ENCODE measurements at places on chromosomes 1 and 21. TPM values are rescaled to one million over a fixed set of nuclear protein-coding genes. Genes with fewer than 3 reads are reported as not detected.

- DNase-seq = no peak
Observed at GRCh38 chr1:36529769-36530260, 47.1 kb upstream of the CSF3R start.

GRCh38 chr1:47572731-47573430 lies 135.0 kb downstream of the FOXD2 start:
- no peak for DNase-seq

GRCh38 chr1:100629391-100629790 lies 90.2 kb upstream of the VCAM1 start:
- no peak for DNase-seq

- peak; percentile 64 for DNase-seq
Observed at GRCh38 chr1:160522622-160523345, at the start of gene SLAMF6. TSS of gene SLAMF6 (minus strand) at chr1:160523255. CDS start at chr1:160523192, 63 bp downstream.

Gene VHLL
- total RNA-seq = not detected

Gene KRTAP7-1
- not detected for total RNA-seq

- no peak for DNase-seq
Observed at GRCh38 chr21:45423968-45424853, 19.2 kb downstream of the COL18A1 start.

Gene NCAM2
- total RNA-seq = 0.52 TPM

- no peak for DNase-seq
Observed at GRCh38 chr1:162166917-162167615, 97.6 kb downstream of the NOS1AP start.

GRCh38 chr1:205095422-205095821 lies 11.2 kb upstream of the TMEM81 start:
- DNase-seq = no peak

DNA sequence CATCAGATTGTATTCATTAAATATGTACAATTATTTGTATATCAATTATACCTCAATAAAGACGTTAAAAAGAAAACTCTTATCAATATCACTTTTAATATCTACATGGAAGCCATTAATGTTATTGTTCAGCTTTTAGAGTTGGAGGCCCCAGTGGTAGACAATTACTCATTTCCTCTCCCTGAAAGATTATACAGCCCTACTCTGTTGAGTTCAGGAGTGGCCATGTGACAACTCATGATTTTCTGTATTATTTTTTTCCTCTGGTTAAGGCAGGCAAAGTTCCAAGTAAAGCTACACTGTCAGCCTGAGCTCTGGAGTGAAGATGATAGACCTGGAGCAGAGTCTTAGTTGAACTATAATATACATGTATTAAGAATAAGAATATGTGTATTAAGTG lies 247.9 kb upstream of the B3GALT2 start:
- no peak for DNase-seq

DNA sequence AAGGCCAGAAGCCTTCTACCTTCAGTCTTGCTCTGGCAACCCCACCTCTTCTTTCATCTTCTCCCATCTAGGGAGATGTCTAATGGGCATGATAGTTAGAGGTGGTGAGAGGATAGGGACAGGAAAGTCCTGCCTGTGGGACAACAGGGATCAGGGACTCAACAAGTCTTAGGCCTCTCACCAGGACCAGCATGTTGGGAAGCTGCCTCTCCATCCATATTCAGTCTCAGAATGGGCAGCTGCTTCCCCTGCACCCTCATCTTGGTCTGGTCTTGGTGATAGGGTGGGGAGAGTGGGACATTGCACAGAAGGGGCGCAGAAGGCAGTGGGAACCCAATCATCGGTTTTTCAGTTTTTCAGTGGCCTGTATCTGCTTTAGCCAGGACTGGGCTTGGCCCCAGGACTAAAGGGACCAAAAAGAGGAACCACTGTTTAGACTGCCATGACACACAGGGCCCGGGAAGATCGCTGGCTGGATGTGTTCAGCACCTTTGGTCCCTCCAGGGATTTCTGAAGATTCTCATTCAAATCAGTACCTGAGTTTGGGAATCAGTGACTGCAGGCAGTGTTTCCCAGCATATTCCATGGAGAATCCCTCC lies 12.7 kb downstream of the RHEX start:
- no peak for DNase-seq

GRCh38 chr1:217389895-217390294 lies 241.0 kb downstream of the GPATCH2 start:
- DNase-seq = no peak

GRCh38 chr1:198187973-198188588 lies 31.3 kb downstream of the NEK7 start:
- no peak for DNase-seq

DNA sequence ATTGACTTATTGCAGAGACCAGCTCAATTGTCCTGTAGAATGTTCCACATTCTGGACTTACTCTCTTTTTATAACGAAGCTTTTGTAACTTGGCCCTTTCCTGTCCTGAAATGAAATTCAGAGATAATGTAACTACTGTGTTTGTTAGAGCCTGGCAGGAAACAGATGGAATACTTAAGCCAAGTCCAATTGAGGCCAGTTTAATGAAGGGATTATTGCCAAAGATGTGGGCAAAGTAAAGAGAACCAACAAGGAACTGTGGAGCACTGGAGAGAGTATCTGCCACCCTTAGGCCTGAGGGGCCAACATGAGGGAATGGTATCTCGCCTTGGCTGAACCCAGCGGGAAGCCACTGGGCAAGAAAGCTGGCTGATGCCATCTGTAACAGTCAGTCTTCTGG lies 32.9 kb downstream of the MFSD2A start:
- no peak for DNase-seq

DNA sequence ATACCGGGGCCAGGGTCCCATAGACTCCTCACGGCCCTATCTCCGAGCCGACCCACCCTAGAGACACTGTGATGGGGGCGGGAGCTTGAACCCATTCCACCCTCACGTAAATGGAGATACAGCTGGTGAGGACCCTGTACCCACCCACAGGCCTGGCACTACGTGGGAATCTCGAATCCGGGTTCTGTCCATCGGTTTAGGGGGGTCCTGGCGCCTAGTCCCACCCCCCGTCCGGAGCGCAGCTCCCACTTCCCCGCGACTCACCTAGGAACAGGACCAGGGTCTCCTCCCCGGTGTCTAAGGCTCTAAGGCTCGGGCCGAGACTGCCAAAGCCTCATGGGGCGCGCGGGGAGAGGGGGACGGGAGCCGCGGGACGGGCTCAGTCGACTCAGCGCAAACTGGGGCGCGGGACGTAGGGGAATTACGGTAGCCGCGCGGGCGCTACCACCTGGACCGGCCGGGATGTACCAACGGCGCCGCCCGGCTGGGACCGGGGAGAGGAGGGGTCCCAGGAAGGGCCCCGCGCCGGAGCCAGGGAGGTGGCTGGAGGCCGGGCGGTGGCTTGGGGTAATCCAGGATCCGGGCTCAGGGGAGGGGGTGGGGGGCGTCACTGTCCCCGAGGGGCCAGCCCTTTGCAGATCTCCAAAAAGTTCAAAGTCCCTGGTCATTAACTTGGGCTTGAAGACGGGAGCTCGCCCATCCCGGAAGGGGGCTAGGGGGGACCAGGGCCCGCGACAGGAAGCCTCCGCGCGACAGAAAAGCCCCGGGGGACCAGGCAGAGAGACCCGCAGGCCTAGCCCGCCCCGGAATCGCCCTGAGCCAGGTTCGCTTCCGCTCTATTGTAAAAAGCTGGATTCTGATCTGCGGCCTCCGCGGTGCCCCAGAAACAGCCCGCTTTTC lies 1.0 kb downstream of the PLEKHG5 start:
- DNase-seq = peak; percentile 84

DNA sequence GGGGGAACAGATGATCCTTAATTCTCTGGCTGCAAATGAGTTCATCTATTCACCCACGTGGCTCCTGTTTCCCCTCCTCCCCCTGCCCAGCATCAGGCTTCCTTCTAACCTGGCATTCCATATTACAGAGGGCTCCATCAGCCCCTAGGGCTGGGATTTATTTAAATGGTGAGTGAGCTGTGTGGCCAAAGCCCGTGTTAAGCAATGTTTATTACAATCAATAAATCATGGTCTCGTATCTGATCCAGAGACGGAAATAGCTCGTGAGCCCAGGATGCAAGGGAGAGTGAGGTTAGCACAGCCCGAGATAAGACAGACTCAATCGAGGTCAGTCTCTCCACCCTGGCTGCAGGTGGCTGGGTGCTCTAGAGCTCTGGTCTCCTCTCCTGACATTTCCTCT lies 43.1 kb upstream of the IGSF21 start:
- no peak for DNase-seq
